Caco-2 (cell line): ENCODE measurements at places on chromosomes 16 and 17.

DNA sequence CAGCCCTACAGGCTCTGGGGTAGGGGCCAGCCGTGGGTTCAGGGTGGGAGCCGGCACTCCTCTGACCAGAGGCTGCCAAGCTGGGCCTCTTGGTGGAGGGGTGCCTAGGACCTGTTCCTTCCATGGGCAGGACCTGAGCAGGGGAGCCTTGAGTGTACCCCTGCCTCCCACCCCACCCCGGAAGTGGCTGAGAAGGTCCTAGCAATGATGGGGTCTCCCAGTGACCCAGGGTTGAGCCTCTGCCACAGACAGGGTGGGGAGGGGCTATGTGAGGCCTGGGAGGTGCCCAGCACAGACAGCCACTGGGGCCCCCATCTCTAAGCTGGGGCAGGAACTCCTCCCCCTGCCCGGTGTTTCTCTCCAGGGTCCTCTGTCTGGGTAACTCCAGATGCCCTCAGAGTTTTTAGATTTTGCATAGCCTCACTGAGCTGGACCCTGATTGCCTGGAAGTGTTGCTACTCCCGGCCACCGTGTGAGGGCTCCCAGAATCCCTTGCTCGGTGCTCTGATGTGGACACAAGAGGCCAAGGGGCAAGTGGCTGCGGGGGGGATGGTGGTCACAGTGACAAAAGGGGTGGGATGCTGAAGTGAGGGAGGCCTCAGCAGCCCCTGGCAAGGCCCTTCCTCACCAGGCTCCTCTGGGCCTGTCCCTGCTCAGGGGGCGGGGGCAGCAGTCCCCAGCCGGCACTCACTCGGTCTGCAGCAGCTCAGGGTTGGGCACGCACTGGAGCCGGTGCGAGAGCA lies 6.4 kb upstream of the MTSS2 start:
- no peaks in the 10 kb centered on the region; the same call in 1 of the 2 replicates for H3K36me3 ChIP-seq
- no peak overlapping the region for H3K4me3 ChIP-seq
- H3K27me3 ChIP-seq, result no peaks in the 10 kb centered on the region
- peaks cover 44% of the 10 kb centered on the region for H3K4me1 ChIP-seq
- DNase-seq, result no peak

- H3K4me3 ChIP-seq, result no peak overlapping the region
- no peaks in the 10 kb centered on the region for H3K4me1 ChIP-seq
- no peaks in the 10 kb centered on the region; the same call in 1 of the 2 replicates for H3K36me3 ChIP-seq
- DNase-seq, result no peak
Observed at GRCh38 chr17:79968116-79968515, 67.6 kb downstream of the TBC1D16 start.

DNA sequence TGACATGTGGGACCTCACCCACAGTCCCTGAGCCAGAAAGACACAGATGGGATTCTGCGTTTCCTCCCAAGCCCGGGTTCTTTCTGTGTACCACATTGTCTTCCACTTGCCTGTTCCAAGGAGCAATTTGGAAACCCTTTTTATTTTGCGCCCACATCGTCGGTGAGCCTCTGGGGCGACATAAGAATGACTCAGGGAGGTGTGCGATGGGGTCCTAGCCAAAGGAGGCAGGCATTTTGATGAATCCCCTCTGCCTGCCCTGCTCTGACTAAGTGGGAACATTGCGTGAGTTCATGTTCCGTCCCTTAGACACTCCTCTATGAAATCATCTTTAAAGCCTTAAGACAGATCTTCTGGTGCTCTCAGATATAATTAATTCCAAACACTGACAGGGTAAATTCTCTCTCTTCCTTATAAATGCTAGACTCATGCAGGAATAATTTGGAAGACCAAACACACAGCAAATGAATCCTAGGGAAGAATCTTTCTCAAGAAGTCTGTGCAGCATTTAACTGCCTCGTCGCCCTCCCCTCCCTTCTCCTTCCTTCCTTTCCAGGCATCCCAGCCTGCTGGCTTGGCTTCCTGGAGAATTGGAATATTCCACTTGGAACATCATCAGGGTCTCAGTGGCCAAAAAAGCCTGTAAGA lies 52.7 kb upstream of the FOXF1 start:
- H3K4me3 ChIP-seq, result no peak overlapping the region
- H3K27ac ChIP-seq, result no peak overlapping the region
- DNase-seq, result no peak
- H3K4me1 ChIP-seq, result no peaks in the 10 kb centered on the region
- H3K36me3 ChIP-seq, result no peaks in the 10 kb centered on the region
- H3K27me3 ChIP-seq, result no peaks in the 10 kb centered on the region

GRCh38 chr17:49928837-49929475 lies 40.0 kb upstream of the DLX4 start:
- H3K36me3 ChIP-seq, result no peaks in the 10 kb centered on the region
- H3K4me1 ChIP-seq, result peaks cover 26% of the 10 kb centered on the region
- no peak overlapping the region for H3K27ac ChIP-seq
- H3K27me3 ChIP-seq, result no peaks in the 10 kb centered on the region
- no peak for DNase-seq
- H3K4me3 ChIP-seq, result no peak overlapping the region

GRCh38 chr16:66065925-66066324 lies 300.6 kb upstream of the CDH5 start:
- no peak overlapping the region for H3K27ac ChIP-seq
- H3K4me3 ChIP-seq, result no peak overlapping the region
- no peaks in the 10 kb centered on the region for H3K4me1 ChIP-seq
- no peaks in the 10 kb centered on the region for H3K27me3 ChIP-seq
- no peaks in the 10 kb centered on the region for H3K36me3 ChIP-seq
- no peak for DNase-seq

DNA sequence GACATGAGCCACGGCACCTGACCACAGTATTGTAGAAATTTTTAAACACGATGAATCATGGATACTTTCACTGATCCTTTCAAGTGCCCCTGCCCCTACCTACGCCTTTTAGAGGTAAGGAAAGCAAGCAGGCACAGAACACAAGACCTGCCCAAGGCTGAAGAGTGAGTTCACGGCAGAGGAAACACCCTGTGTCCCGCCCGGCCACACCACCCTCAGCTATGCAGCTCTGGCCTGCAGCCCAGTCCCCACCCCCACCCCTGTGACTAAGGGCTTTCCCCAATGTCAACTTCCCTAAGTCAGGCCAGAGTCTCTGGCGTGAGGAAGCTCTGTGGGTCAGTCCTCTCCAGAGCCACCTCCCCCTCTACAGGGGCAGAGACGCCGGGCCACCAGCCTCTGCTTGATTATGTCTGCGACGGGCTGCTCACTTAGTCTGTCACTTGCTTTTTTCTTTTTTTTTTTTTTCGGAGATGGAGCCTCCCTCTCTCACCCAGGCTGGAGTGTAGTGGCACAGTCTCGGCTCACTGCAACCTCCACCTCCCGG lies 8.4 kb downstream of the SLC16A5 start:
- no peaks in the 10 kb centered on the region for H3K27me3 ChIP-seq
- H3K4me1 ChIP-seq, result peaks cover 50% of the 10 kb centered on the region
- peak; percentile 80 for DNase-seq
- peaks cover 3% of the 10 kb centered on the region for H3K36me3 ChIP-seq

- no peaks in the 10 kb centered on the region for H3K27me3 ChIP-seq
- H3K4me3 ChIP-seq, result no peak overlapping the region
- H3K4me1 ChIP-seq, result peaks cover 42% of the 10 kb centered on the region
- H3K27ac ChIP-seq, result peak overlapping the region; percentile 99
- H3K36me3 ChIP-seq, result no peaks in the 10 kb centered on the region
- peak; percentile 38 for DNase-seq
Observed at GRCh38 chr17:66950886-66951604, 13.5 kb upstream of the CACNG4 start.

DNA sequence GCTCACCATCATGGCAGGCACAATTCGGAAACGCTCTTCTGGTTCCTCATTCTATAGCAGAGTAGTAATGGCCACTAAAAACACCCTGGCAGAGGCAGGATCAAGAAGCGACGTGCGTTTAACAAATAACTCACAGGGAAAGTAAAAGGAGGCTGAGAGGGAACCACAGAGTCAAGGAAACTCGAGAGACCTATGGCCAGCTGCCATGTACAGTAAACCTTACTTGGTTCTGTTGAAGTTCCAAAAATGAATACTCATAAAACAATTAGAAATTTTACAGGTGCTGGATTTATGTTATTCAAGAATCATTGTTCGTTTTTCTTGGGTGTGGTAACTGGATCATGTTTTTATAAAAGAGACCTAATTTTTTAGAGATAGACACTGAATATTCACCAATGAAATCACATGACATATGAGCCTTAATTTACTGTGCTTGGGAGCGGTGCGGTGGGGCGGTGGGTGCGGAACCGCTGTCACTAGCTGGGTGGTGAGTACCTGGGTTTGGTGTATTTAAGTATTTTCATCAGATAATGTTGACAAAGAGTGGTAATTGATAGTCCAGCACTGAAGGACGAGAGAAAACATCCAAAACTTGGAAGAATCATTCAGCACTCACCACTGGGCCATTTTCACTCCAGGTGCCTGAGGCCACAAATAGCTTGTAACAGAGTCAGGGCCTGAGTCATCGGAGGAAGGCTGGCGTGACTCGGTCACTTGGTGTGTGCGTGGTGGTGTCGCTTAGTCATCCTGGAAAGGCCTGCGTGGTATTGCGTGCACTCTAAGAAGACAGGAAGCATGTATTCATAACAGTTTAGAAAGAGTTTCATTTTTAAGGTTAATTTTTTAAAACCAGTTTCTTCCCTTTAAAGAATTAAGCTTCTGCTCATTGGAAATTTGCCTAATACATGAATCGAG lies 135.4 kb upstream of the CHMP6 start:
- no peaks in the 10 kb centered on the region for H3K27me3 ChIP-seq
- peak; percentile 64 for DNase-seq
- H3K4me1 ChIP-seq, result peaks cover 7% of the 10 kb centered on the region
- H3K36me3 ChIP-seq, result no peaks in the 10 kb centered on the region
- H3K4me3 ChIP-seq, result no peak overlapping the region
- peak overlapping the region; percentile 61 for H3K27ac ChIP-seq

GRCh38 chr17:46150216-46150963 lies 42.8 kb downstream of the KANSL1 start:
- no peak overlapping the region for H3K27ac ChIP-seq
- no peaks in the 10 kb centered on the region for H3K27me3 ChIP-seq
- H3K36me3 ChIP-seq, result no peaks in the 10 kb centered on the region
- no peak overlapping the region for H3K4me3 ChIP-seq
- DNase-seq, result no peak

DNA sequence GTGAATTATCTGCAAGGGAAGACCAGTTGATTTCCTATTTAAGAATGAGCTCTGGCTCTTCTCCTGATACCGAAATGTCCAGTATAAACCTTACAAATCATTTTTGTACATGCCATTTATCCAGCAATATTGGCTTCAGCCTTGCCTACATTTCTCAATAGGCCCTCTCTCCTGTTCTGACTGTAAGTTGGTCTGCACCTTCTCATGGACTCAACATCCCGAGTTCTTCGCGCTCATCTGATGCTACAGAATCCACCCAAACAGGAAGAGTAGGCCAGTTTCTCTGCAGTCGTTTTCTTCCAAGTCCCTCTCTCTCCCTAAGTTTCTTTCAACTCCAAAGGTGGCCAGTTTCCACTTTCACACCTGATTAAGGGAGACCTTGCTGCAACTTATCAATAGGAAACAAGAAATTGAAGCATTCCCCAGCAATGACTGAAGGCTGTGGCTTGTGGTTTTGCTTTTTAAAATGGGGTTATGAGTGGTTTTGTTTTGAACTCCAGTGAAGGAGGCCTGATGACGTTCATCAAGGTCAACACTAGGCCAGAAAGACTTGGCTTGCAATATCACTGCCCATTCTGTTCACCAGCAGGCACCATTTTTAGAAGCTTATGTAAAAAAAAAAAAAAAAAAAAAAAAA lies 383.0 kb downstream of the MAF start:
- H3K27me3 ChIP-seq, result no peaks in the 10 kb centered on the region
- peaks cover 10% of the 10 kb centered on the region; the same call in 1 of the 2 replicates for H3K4me1 ChIP-seq
- no peaks in the 10 kb centered on the region for H3K36me3 ChIP-seq
- DNase-seq, result no peak
- H3K4me3 ChIP-seq, result no peak overlapping the region
- no peak overlapping the region for H3K27ac ChIP-seq

DNA sequence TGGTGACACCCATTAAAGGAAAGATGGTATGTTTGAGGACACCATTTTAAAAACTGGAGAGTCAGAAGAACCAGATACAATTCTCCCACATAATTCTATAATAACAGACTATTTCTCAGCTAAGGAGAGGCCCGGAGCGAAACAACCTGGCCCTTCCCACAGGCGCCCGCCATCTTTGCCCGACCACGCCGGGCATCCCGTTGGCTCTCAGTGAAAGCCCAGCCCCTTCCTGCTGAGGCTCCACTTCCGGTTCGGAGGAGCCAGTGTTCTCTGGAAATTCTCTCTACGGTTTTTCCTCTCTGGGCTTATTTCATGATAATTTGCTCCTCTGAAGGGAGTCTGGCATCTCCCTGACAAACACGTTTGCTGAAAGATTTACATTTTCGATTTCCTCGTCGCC lies 175.7 kb downstream of the AXIN2 start:
- no peaks in the 10 kb centered on the region for H3K4me1 ChIP-seq
- DNase-seq, result no peak
- H3K27me3 ChIP-seq, result no peaks in the 10 kb centered on the region
- H3K4me3 ChIP-seq, result no peak overlapping the region
- no peaks in the 10 kb centered on the region for H3K36me3 ChIP-seq

- peaks cover 32% of the 10 kb centered on the region for H3K4me1 ChIP-seq
- DNase-seq, result peak; percentile 22
- H3K4me3 ChIP-seq, result peak overlapping the region; percentile 89
- peak overlapping the region; percentile 95 for H3K27ac ChIP-seq
Observed at GRCh38 chr16:69563605-69564580, 1.9 kb upstream of the NFAT5 start.

DNA sequence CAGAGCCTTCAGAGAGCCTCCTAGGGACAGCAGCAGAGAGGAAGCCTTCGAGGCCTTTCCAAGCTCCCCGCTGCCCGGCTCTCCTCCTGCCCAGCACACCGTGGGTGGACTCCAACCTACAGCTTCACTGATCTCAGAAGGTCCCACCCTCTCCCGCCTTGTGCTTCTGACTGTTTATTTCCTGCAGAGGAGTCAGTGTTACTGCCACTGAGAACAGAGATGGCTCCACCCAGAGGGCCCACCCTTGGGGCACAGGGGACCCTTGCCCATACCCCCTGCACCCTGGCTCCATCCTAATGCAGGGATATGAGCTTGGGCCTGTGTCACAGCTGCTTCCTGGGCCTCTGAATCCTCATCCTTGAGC lies 52.8 kb upstream of the TOB1 start:
- DNase-seq, result no peak
- no peaks in the 10 kb centered on the region for H3K27me3 ChIP-seq
- no peaks in the 10 kb centered on the region for H3K36me3 ChIP-seq
- H3K4me1 ChIP-seq, result peaks cover 56% of the 10 kb centered on the region
- no peak overlapping the region for H3K4me3 ChIP-seq

- no peaks in the 10 kb centered on the region for H3K36me3 ChIP-seq
- peak; percentile 80 for DNase-seq
- H3K27ac ChIP-seq, result peak overlapping the region; percentile 64
- H3K4me1 ChIP-seq, result peaks cover 13% of the 10 kb centered on the region
Observed at GRCh38 chr17:42135664-42136653, 13.4 kb downstream of the HSPB9 start.

- H3K4me1 ChIP-seq, result no peaks in the 10 kb centered on the region
- no peak overlapping the region for H3K4me3 ChIP-seq
- H3K36me3 ChIP-seq, result no peaks in the 10 kb centered on the region
- no peak overlapping the region for H3K27ac ChIP-seq
Observed at GRCh38 chr17:3982113-3982512, 17.9 kb upstream of the ATP2A3 start.

GRCh38 chr17:12007466-12007865 lies 10.2 kb upstream of the ZNF18 start:
- no peaks in the 10 kb centered on the region for H3K36me3 ChIP-seq
- H3K4me1 ChIP-seq, result no peaks in the 10 kb centered on the region
- DNase-seq, result no peak
- no peak overlapping the region for H3K27ac ChIP-seq
